ENCODE measurements at places on chromosomes 12 and 14. TPM values are rescaled to one million over a fixed set of nuclear protein-coding genes. Genes with fewer than 3 reads are reported as not detected.

Gene PIP4P1
- total RNA-seq, result 14.8 TPM

Gene DBX2
- total RNA-seq, result not detected

Gene DTX1
- total RNA-seq, result 3.5 TPM

Gene LGR5
- total RNA-seq, result not detected

Gene FBLN5
- 0.23 TPM for total RNA-seq

Gene MYO1H
- not detected for total RNA-seq
